ENCODE measurements at places on chromosomes 4 and X. TPM values are rescaled to one million over a fixed set of nuclear protein-coding genes. Genes with fewer than 3 reads are reported as not detected.

DNA sequence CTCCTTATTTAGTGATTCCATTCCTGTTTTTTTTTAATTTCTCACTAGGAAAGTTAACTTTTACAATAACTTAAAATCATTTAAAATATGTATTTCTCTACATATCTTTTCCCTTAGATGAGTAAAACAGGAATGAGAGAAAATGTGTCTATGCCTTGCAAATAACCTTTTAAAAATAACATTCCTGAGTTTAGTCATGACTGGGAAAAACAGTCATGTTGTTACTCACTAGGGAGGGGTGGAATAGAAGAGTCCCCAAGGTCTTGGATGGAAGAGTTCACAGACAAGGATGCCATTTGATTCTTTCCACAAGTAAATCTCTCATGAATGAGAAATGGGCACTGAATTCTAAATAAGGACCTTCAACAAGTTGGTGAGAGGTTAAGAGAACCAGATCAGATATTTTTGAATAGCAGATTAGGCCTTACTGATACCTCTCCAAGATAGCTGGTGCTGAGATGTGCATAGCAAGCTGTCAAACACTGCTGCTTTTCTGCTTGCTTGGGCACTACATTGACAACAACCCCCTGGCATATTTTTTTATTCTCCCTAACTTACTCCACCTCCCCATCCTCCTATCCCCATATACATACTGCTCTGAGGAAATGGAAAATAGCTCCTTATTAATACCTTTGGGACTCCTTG lies 25.1 kb downstream of the UGDH start:
- no peaks in the 10 kb centered on the region for H3K4me1 ChIP-seq
- DNase-seq, result no peak
- no peak overlapping the region for H3K27ac ChIP-seq
- H3K27me3 ChIP-seq, result no peaks in the 10 kb centered on the region

GRCh38 chrX:118058924-118059323 lies 57.7 kb downstream of the KLHL13 start:
- no peak overlapping the region for H3K27ac ChIP-seq
- no peak for DNase-seq
- no peaks in the 10 kb centered on the region for H3K27me3 ChIP-seq
- H3K36me3 ChIP-seq, result no peaks in the 10 kb centered on the region
- no peaks in the 10 kb centered on the region for H3K4me1 ChIP-seq

DNA sequence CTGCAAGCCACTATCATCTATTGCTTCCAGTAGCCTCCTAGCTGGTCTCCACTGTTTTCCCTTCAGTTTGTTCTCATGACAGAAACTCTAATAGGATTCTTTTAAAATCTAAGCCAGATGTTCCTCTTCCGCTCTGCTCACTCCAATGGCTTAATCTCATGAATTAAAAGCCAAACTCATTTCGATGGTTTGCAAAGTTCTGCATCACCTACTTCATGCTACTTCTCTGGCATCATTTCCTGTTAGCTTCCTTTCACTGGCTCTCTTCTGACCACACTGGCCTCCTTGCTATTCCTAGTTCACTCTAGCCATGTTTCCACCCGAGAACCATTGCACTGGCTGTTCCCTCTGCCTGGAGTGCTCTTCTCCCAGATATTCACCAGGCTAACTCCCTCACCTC lies 102.0 kb upstream of the LSM6 start:
- peaks cover 7% of the 10 kb centered on the region for H3K27me3 ChIP-seq
- H3K27ac ChIP-seq, result no peak overlapping the region
- no peaks in the 10 kb centered on the region for H3K4me1 ChIP-seq
- DNase-seq, result no peak

DNA sequence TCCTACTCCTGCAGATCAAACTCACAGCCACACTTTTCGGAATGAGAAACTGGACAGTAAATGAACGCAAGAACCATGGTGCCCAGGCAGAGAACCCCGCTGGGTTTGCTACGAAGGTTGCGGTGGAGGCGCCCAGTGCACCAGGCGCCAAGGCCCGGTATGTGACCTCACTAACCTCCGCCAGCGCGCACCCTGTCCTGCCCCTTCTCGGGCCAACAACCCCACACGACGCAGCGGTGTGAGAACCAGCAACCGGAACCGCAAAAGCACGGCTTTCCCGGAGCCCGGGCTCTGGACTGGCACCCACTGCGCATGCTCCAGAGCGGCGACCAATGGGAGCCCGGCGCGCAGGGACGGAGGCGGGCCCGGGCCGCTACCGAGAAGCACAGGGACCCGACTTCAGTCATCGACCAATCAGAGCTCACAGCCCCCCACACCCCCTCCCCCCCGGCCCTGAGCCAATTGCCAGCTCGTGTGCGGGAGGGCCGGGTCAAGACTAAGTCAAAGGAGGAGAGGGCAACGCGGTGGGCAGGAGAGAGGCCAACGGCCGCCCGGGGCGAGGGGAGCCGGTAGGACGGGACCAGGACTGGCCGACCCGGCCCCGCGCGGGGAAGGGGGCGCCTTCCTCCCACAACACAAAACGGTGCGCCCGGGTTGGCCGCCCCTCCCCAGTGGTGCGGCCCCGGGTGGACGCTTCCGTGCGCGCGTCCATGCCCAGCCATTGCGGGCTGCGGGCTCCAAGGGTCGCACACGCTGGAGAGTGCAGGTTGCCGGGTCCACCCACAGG lies 7.3 kb upstream of the WAS start:
- H3K4me3 ChIP-seq, result peak overlapping the region; percentile 86
- H3K27ac ChIP-seq, result peak overlapping the region; percentile 88
- no peaks in the 10 kb centered on the region for H3K27me3 ChIP-seq
- DNase-seq, result peak; percentile 87
- peaks cover 20% of the 10 kb centered on the region for H3K4me1 ChIP-seq

The NOX1 gene
- not detected for total RNA-seq

- H3K27me3 ChIP-seq, result no peaks in the 10 kb centered on the region
- DNase-seq, result no peak
- peaks cover 29% of the 10 kb centered on the region for H3K4me1 ChIP-seq
These were observed 4.1 kb downstream of the DIAPH2 start for GRCh38 chrX:96688789-96689188.

The MAOA gene
- total RNA-seq, result 0.54 TPM

DNA sequence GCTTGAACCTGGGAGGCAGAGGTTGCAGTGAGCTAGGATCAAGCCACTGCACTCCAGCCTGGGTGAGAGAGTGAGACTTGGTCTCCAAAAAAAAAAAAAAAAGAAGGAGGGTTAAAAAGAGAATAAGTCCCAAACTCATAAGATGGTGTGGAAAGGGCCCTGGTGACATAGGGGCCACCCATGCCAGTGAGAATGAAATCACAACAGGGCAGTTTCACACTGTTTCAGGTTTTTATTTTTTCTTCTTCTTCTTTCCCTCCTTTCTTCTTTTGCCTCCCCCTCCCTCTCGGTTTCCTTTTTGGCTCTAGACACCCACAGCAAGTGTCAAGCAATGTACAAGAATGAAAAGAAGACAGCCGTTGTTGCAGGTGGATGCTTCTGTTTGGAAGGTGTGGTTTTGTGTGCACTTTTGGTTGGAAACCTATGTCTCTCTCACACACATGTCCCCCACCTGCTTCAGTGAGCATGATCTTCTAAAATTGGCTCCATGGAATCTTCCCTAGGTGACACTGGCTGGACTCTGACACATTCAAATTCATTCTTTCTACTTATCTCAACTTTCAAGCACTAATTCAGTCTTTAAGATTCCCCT lies 14.4 kb upstream of the TLR8 start:
- DNase-seq, result no peak
- peak overlapping the region; percentile 89 for H3K27ac ChIP-seq
- H3K4me3 ChIP-seq, result peak overlapping the region; percentile 65
- H3K4me1 ChIP-seq, result peaks cover 45% of the 10 kb centered on the region
- H3K27me3 ChIP-seq, result peaks cover 4% of the 10 kb centered on the region

The CYLC1 gene
- total RNA-seq, result not detected
